H7 (cell line): ENCODE measurements at places on chromosomes 7 and 10. TPM values are rescaled to one million over a fixed set of nuclear protein-coding genes. Genes with fewer than 3 reads are reported as not detected.

Gene ZNF138
- total RNA-seq = 0.35 and 0.81 TPM in 2 replicates

Gene ZFYVE27
- total RNA-seq = 19.2 and 21.8 TPM in 2 replicates

Gene PRTFDC1
- total RNA-seq = 12.5 and 13.4 TPM in 2 replicates

Gene UBTD1
- 30.2 and 33.4 TPM in 2 replicates for total RNA-seq

Gene MINDY4
- total RNA-seq = 1.4 and 2.0 TPM in 2 replicates

Gene NUTM2E
- 0.10 and 0.15 TPM in 2 replicates for total RNA-seq

Gene C10orf95
- 0.30 and 0.45 TPM in 2 replicates for total RNA-seq

GRCh38 chr7:2723138-2723850 is 35.3 kb downstream of the AMZ1 start:
- peak; percentile 53 for DNase-seq

DNA sequence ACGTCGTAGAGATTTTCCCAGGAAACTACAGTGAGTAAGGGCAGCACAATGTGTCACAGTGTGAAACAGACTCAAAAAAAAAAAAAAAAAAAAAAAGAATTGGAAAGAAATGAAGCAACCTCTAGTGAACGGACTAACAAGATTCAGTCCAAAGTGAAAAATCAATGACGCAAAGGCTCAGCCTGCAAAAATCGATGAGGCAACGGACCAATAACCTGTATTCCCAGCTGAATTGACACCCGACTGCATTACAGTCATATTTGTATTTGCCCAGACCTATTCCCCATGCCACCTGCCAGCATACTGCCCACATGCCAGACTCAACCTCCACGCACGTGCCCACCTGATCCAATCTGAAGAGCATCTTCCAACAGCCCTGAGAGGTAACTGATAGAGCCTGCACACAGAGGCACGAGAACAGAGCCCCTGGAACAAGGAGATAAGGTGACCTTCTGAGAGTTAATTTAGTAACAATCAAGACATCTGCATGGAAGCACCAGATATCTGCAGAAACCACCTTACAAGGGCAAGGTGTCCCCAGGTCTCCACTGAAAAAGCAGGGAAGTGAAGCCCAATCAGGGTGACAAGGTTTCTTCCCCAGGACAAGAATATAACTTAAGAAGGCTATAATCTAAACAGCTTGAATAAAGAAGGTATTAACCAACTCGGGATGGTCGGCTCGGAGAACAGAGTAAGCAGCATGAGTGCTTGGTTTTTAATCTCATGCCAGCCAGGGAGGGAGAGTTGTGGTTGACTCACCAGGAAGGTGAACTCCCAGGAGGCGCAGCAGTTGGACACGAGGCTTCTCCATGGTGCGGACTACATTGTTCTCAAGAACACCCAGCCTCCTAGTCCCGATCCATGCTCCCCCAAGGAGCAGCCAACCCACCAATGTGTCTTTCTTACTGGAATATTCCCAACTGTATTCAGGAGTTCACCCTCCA is 48.5 kb downstream of the PLXNA4 start:
- DNase-seq = no peak

DNA sequence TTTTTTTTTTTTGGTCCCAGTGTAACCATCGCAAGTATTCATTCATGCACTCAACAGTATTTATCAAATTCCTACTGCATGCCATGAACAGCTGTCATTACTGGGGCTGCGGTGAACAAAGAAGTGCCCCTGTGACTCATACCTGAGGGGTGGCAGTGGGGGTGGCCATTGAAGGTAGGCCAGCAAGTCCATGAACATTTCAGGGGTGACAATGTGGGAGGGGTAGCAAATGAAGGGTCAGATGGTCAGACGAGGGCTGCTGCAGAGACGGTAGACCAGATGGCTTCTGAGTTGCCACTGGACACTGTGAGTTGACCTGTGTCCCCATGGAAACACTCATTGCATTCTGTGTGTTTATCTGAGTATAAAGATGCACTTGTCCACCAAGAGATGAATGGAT is 92.5 kb upstream of the PITRM1 start:
- DNase-seq = no peak

DNA sequence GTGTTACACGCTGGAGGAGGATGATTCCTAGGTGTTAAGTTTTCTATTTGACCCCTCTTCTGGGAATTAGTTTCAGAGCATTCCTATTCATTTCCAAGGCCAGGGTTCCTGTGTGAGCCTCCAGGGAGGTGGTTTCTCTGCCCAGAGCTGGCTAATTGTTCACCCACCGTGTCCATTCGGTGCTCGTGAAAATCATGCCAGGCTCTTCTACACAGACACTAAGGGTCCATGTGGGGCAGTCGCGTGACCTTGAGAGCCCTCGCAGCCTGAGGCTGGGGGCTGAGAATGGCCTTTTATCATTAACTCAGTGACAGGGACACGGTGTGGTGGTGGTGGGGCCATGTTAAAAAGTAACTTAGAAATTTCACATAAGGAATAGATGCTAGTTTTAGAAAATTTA is 83.7 kb downstream of the EMX2 start:
- DNase-seq = no peak

DNA sequence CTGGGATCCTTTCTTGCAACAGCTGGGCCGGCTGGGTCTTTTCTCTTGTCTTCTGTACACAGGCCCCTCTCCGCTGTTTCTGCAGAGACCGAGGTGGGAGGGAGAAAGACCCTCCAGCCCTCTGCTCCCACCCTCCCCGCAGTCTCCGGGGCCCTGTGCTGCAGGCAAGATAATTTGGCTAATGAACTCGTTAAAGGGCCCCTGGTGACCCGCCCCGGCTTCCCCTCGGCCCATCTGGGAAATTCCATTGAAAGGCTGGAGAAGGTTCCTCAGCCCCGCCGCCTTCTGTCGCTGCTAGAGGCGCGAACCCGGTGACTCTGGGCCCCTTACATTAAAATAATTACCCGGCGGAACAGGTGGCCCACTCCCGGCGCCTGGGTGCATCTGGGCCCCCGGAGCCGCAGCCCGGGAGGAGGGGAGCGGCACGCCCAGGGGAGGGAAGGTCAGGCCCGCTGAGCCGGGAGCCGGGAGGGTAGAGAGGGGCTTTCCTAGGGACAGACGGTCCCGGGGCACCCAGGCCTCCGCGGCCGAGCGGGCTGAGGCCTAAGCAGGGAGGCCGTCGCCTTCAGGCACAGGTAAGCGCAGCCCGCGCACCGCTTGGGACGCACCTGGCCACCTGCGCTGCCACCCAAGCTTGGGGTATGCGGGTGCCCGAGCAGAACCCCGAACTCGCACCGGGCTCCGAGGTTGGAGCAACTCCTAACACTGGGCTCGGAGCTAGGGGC is 7.3 kb upstream of the MNX1 start:
- DNase-seq = peak; percentile 73

GRCh38 chr10:76874176-76874575 is 763.4 kb downstream of the KCNMA1 start:
- no peak for DNase-seq

- peak; percentile 70 for DNase-seq
Observed at GRCh38 chr7:67484244-67484751, 487.7 kb downstream of the TYW1 start.

DNA sequence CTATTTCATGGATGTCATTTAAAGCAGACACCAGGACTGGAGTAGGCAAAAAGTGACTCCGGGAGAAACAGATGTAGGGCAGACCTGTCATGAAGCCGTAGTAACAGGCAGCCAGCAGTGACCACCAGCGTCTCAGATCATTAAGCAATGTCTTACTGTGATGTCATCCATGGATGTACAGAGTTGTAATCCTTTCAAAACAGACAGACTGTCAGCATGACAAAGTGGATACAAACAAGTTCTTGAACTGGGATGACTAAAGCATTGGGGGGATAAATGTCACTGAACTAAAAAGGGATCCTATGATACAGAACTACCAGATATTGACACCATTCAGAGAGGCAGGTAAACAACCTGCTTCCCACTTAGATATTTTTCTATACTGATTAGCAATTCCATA is 675.5 kb downstream of the PARD3 start:
- DNase-seq = no peak

DNA sequence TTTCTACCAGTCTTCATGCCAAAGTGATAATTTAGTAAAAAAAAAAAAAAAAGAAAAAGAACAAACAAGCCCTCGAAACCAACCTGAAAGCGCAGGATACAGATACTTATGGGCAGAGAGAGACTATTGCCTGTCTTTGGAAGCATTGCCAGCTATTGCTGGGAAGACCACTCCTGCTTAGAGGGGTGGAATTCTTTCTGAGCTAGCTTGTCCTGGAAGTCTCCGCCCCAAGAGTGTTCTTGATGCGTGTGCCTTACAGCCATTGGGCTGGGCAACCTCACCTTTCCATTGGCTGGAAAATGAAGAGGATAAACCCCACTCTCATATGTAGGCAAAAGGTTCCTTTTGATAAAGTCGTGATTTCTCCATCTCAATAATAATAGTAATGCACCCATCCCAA is 19.9 kb upstream of the INSYN2A start:
- DNase-seq = no peak

DNA sequence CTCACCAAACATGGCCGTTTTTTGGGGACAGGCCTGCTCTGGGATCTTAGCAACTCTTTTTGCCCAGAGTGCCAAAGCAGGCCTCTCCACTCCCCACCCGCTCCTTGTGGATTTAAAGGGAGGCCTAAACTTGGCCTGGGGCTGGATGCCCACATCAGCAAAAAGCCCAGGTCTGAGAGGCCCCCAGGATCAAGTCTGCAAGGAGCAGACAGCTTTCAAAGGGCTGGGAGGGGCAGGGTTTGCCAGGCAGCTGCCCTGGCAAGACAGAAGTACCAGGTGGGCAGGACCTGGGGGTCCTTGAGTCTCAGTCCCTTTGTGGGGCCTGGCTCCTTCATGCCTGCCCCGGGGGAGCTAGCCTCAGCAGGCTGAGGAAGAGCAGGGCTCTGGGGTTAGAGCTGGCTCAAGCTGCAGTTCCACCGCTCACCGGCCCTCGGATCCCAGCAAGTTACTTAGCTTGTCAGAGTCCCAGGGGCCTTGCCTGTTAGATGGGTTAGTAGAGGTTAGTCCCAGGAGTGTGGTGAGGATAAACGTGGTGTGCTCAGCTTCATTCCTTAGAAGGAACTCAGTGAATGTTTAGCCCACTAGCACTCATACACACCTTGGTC is 56.2 kb downstream of the ARHGAP22 start:
- no peak for DNase-seq

DNA sequence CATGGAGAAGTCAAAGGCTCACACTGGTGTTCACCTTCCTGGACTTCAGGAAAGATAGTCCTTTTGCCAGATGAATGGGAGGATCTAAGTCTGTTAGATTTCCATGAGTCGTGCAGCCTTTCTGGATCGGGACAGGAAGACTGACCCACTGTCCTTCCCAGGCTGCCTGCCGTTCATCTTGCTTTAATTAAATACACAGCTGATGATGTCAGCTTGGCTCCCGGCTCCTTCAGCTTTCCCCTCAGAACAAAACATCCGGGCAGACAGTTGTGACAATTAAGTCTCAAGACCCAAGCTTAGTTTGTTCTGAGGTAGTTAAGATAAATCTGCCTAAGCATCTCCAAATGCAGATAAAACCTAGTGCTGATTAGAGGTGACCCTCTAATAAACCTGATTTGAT is 58.6 kb downstream of the AUTS2 start:
- DNase-seq = no peak

DNA sequence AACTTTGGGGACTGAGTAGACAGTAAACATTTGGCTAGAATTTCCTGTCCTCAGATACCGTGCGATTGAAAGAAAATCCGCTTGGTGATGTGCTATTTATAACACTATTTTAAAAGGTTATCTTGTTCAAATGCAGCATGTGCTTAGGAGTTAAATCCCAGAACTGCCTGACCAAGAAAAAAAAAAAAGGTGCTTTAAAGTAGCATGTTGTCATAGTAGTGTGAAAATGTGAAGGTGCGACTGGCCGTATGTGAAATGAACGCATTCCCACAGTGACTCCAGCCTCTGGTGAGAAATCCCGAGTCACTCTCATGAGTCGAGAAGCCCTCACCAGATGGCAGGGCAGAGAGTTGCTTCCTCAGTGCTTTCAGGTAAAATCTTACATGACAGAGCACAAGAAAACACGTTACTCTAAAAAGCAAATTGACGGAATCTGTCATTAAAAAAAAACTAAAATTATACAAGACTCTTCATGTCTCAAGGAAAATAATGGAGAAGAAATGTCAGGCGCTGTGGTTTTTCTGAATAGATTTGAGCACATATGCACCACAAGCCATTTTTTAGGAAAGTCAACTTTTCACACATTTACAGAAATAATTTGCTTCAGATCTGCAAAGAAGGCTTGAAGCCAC is 18.4 kb upstream of the KLF6 start:
- no peak for DNase-seq

- no peak for DNase-seq
Observed at GRCh38 chr10:110724116-110724921, 80.2 kb downstream of the RBM20 start.
